ENCODE measurements at places on chromosomes 13 and 19.
A peak's percentile ranks its signal among the peaks of the same experiment; 100 is the strongest.

- DNase-seq = no peak
Observed at GRCh38 chr13:77230560-77230959, 96.3 kb downstream of the MYCBP2 start.

DNA sequence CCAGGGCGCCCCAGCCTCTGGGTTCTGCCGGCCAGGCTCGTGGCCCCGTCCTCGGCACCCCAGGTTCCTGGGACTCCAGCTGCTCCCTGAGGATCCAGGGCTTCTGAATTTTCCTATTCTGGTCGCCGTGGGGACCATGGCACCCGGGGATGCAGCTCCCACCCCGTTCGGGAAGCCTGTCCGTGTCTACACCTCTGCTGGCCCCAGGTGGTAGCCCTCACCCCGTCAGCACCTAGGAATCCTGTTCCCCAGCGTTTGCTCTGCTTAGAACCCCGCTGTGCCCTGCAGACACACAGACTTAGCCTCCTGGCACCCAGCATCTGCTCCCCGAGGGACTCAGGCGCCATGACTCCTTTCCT, 960 bp downstream of the PPFIA3 start:
- no peak for DNase-seq

DNA sequence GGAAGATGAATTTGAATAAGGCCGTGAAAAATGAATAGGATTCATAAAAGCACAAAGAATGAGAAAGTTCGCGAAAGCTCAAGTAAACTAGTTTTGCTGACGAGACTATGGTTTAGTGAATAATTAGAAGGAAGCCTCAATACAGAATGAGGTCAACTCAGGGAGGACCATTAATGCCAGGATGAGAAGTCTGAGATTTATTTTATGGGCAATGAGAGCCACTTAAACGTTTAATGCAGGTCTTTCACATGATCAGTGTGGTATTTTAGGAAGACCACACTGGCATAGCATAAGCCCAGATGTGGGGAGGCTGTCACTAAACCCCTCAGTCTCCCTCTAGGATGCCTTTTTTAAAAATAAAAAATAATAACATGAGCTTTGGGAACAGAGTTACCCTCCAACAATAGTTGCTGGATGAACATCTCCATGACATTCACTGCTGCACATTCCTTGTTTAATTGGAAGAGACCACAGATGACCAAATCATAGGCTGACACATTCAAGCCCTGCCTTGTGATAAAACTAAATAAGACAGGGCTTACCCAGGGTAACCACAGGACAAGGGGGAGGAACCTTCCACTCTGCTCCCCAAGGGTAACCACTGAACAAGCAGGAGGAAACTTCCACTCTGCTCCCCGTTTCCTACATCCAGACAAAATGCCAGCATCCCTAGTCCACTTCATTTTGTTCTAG, 43.6 kb upstream of the LSM14A start:
- no peak for DNase-seq

DNA sequence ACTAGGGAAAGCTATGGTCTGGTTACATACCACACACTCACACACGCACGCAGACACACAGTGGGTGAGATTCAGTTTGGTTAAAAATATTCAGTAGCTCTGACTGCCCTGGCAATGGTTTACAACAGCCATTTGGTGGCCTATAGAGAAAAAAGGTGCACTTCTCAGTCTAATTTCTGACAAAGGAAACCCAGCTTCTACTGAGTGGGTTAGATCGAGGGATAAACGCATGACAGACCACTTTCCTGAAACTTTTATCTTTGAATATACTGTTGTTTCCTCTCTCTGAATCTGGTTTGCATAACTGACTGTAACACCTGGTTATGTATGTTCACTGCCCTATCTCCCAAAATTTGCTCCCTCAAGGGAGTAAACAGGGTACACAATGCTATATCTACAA, 2.5 kb downstream of the LIG4 start:
- no peak for DNase-seq

GRCh38 chr19:30785458-30786137, 413.4 kb downstream of the ZNF536 start:
- DNase-seq = no peak

DNA sequence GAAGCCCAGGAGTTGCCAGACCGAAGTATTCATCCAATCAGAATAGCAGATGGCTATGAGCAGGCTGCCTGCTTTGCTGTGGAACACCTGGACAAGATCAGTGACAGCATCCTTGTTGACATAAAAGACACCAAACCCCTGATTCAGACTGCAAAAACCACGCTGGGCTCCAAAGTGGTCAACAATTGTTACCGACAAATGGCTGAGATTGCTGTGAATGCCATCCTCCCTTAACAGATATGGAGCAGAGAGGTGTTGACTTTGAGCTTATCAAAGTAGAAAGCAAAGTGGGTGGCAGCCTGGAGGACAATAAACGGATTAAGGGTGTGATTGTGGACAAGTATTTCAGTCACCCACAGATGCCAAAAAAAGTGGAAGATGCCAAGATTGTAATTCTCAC, 250.3 kb upstream of the OBI1 start:
- DNase-seq = no peak

DNA sequence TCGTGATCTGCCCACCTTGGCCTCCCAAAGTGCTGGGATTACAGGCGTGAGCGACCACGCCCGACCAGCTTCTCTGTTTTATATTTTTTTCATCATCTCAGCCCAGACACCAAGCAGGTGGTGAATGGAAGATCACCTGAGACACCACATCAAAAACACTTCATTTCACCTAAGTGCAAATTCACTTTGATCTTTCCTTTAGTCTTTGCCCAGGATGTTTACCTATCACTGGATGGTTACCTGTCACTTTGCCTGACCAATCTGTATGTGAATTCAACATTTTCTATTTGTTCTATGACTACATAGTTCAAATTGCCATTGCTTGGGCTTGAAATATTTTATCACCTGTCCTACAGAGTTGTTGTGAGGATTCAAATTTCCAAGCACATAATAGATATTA, 65.7 kb downstream of the PAN3 start:
- DNase-seq = no peak

DNA sequence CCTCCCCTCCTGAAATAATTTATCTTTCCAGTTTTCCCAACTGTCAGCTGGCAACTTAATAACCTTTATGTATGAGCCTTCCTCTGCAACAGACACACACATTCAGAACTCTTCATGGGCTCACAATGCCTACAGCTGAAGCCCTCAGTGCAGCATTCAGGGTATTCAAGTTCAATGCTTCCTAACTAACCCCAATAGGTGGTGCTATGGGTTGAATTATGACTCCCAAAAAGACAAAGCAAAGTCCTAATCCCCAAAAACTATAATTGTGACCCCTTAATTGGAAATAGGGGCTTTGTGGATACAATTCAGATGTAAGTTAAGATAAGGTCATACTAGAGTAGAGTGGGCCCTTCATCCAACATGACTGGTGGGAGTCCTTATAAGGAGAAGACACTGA, 202.2 kb downstream of the SUCLA2 start:
- peak; percentile 48 for DNase-seq

GRCh38 chr19:40165362-40165937, 25.8 kb upstream of the MAP3K10 start:
- DNase-seq = peak; percentile 42

- no peak for DNase-seq
Observed at GRCh38 chr13:42812316-42812715, 30.9 kb downstream of the FAM216B start.

- no peak for DNase-seq
Observed at GRCh38 chr19:40262422-40262821, 22.7 kb downstream of the AKT2 start.

DNA sequence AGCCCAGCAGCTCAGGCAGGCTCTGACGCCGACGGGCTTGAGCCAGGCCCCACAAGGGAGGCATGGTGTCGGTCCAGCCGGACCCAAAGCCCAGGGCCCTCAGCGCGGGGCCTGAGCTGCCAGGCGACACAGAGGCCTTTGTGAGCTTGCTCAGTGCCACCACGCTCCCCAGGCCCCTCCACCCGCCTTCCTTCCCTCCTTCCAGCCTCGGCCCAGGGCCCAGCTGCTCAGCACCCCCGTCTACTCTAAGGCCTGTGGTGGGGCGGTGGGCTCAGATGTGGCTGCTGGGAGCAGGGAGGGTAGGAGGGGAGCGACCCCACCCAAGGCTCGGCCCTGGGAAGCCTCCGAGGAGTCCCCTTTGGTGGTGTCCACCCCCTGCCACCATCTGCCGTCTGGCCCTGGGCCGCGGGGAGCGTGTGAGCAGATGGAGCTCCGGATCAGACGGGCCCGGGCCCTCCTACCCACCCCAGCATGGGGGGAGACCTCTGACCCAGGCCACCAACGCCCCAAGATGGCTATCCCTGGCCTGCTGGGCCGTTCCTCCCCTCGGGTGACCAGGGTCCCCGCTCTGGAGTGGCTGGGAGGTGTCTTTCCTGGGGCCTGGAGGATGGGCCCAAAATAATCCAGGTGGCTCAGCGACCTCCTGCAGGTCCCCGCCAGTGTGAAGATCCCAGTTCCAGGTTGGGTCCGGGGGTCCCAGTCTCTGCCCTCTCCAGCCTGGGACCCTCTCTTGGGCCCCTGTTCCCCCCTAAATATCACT, 7.8 kb downstream of the ZBTB7A start:
- DNase-seq = no peak

GRCh38 chr13:81012031-81012430, 671.1 kb upstream of the SPRY2 start:
- DNase-seq = no peak

- DNase-seq = peak; percentile 100
Observed at GRCh38 chr19:8361921-8362793, 1.8 kb upstream of the ANGPTL4 start.

DNA sequence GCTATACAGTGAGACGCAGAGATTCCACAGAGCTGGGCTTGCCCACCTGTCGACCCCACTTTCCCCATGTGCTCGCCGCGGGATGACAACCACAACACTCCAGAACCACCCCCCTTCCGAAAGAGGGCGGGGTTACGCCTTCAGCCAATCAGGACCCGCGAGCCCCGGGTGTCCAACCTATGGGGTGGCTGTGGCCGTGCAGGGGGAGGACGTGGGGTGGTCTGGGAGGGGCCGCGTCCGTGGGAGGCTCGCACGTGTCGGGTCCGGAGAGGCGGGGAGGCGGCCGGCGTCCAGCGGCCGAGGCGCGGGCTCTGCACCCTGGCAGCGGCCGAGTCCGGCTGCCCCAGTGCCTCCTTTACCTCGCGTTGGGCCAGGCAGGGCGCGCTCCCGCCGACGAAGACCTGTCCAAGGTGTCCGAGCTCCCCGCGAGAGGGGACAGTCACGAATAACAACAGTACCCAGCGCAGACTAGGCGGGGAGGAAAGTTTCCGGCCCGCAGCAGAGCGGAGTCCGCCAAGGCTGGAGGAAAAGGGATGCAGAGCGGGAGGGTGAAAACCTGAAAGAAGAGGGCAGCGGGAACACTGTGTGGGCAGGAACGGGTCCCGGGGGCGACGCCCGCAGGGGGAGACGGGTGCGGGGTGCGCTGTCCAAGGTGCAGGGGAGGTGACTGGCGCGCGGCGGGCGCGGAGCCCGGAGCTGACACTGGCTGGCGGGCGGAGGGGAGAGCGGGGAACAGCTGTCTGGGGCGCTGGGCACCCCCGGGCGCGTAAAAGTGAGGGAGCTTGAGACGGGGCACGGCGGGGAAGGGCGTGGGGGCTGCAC, 911 bp downstream of the ENOX1 start:
- DNase-seq = peak; percentile 44

GRCh38 chr19:11576227-11576626, 1.2 kb downstream of the ACP5 start:
- DNase-seq = no peak

GRCh38 chr13:113052206-113052605, 53.4 kb upstream of the F7 start:
- no peak for DNase-seq

- no peak for DNase-seq
Observed at GRCh38 chr19:38696729-38697055, 47.6 kb downstream of the CAPN12 start.

- DNase-seq = no peak
Observed at GRCh38 chr19:7268705-7269098, 25.5 kb downstream of the INSR start.

DNA sequence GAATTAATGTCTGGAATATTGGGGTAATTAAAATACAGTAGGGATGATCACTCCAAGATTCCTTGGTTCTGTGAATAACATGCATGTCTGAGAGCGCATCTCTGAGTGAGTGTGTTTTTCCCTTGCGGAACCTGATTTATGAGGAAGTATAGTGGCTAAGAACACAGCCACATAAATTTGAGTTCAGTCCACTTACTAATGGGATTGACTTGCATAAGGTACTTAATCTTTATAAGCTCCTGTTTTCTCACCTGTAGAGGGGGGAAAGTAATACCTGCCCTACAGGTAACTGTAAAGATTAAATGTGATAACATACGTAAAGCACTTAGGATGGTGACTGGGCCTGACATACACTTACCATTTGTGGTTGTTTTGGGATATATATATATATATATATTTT, 60.8 kb downstream of the KLF5 start:
- no peak for DNase-seq

- no peak for DNase-seq
Observed at GRCh38 chr13:46858776-46859175, 38.1 kb downstream of the HTR2A start.

GRCh38 chr19:49133621-49134454, 14.5 kb downstream of the PPFIA3 start:
- no peak for DNase-seq

- DNase-seq = no peak
Observed at GRCh38 chr13:58953638-58954037, 1210.1 kb downstream of the DIAPH3 start.

DNA sequence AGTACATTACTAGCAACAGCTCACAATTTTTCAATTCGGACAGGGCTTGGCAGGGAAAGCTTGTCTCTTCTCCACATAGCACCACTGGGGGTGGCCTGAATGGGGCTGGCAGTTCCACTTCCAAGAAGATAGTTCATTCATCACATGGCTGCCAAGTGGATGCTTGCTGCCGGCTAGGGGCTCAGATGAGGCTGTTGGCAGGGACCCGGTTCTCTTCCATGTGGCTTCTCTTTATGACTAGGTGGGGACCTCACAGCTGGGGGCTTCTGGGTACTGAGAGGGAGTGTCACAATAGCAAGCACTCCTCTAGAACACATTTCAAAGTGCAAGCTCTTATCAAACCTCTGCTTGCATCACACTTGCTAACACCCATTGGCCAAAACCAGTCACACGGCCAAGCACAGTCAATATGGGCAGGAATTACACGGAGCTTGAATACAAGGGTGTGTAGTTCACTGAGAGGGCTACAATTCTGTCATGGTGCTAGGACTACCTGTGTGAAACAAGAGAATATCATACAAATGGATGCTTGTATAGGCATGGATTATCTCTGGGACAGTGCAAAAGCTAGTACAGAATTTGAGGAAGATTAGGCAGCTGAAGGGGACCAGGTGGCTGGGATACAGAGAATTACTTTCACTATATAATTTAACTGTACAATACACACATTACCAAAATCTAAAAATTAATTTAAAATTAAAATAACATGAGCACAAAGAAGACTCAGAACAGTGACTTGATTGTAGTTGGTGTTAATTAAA, 32.3 kb downstream of the ATP7B start:
- no peak for DNase-seq

- DNase-seq = peak; percentile 23
Observed at GRCh38 chr13:78875792-78876580, 217.0 kb upstream of the OBI1 start.

DNA sequence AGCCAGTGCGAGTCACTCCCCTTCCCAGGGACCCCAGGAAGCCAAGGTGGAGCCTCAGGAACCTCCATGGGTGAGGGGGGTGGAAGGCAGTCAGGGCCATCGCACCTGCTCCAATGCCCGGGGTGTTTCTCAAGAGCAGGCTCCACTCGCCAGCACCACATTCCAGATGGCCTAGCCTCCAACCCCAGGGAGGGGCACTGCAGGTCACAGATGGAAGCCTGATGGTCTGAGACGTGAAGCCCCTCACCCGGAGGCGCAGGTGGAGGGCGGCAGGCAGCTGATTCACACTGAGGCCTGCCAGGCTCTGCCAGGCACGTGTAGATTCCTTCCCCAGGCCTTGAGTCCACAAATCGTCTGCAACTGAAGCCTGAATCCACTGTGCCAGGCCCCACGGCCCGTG, 23.0 kb upstream of the ISYNA1 start:
- DNase-seq = peak; percentile 40

Measured in MCF 10A (cell line).